ENCODE measurements at places on chromosomes 4 and X. TPM values are rescaled to one million over a fixed set of nuclear protein-coding genes. Genes with fewer than 3 reads are reported as not detected.

The CC2D2A gene
- total RNA-seq: not detected

The USP17L18 gene
- not detected for total RNA-seq

The RNF150 gene
- not detected for total RNA-seq

GRCh38 chr4:160745126-160745525 is 1418.7 kb downstream of the FSTL5 start:
- no peak for DNase-seq

DNA sequence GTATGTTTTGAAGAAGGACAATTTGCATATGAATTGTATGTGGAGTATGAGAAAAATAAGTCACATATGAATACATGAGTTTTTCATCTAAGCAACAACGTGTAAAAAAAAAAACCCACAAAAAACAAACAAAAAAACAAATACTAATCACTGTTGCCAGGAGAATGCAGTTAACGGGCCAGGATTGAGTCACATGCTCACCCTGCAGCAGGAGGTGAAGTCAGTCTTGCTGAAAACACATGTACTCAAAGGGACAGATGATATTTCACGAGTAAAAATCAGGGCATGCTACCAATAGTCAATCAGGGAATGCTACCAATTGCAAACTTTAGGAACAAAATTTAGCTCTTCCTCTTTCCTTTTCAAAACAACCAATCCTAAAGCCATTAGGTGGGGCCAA is 10.4 kb upstream of the DCLK2 start:
- DNase-seq: no peak

DNA sequence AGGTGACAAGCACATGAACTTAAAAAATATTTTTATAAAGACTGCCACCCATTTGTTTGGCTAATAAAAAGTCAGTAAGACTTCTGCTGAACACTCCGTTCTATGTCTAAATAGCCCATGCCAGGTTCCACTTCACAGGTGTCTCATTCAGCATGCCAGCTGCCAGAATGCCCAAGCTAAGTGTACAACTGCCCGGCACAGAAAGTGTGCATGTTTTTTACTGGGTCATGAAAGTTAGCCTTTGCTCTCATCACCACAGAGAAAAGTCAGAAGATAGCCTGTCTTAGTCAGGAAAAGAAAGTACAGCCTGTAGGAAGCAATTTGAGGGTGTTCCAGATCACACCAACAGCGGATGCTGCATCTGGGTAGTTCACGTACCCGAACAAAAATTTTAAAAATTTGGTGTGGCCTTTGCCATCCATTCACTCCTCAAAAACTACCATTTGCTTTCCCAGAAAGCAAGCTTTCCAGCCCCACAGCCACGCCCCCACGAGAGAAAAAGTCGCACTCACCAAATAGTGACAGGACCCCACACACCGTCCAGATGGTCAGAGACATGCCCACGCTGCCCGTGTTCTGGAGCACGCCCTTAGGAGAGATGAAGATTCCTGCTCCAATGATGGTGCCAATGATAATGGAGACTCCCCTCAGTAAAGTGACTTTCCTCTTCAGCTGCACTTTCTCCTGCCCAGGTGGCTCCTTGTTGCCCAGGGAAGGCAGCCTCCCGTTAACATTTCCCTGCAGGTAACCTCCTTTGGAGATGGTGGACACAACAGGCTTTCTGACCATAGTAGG is 671 bp downstream of the SLC7A11 start:
- DNase-seq: peak; percentile 11

DNA sequence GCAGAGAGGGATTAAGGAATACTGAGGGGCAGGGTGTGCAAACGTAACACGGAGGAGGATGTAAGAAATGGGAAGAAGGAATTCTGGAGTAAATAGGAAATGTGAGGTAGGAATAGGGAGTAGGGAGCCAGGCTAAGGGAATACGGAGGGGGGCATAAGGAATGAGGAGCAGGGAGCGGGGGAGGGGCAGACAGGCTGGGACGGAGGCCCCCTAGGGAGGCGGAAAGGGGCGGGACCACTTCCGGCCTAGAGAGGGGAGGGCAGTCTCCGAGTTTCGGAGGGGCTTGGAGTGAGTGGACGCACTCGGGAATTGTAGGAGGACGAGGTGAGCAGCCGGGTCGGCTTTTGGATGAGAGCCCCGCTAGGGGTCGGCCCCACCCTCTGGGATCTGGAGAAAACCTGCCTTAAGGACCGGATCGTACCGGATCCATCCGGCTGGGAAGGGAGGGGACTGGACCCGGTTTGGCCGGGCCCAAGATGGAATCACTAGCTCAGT is 612 bp downstream of the MAGED2 start:
- DNase-seq: no peak
